Testis (tissue), 5 donors: ENCODE measurements at places on chromosomes 6 and 20.
A peak's percentile ranks its signal among the peaks of the same experiment; 100 is the strongest.

DNA sequence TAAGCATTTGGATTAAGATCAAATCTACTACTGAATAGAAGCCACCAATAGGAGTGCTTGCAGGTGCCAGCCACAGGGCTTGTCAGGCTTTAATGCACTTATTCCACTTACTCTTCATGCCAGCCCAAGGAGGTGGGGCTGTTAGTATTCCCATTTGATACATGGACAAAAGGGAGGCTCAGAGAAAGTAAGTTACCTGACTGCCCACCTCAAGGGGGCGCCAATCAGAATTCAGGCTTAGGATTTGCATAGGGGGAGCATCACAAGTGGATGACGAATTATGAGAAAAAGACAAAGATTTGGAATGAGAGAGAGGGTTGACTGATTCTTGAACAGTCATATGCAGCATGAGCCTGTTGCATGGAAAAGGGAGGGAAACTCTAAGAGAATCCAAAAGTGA lies 188.4 kb upstream of the TSHZ2 start:
- no peak for DNase-seq

DNA sequence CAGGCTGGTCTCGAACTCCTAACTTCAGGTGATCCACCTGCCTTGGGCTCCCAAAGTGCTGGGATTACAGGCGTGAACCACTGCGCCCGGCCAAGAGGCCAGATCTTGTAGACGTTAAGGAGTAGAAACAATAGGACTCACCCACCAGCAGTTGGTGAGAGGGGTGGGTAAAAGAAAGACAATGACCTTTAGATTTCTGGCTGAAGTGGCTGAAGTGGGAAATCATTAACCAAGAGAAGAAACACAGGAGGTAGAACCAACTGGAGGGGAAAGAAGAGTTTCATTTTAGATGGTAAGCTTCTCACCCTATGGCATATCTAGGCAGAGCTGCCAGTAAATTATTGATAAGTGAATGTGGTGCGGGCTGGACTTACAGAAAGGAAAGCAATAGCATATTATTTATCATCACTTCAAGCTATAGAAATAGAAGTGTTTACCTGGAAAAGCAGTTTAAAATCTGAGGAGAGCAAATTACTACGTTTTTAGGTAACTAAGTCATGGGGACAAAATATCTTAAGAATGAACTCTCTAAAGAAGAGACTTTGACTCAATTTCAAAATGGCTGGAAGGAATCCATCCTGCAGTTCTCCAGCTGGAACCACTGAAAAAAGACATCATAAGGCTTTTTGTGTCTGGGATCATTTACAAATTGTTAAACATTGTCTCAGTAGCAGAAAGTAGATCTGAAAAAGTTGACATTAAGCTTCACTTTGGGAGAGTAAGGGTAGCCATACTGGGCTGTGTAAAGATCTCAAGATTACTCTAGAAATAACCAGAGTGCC lies 109.6 kb downstream of the ALDH8A1 start:
- no peak for DNase-seq

- DNase-seq, result peak; percentile 42
These were observed 4.9 kb upstream of the DLL1 start for GRCh38 chr6:170295510-170296422.

DNA sequence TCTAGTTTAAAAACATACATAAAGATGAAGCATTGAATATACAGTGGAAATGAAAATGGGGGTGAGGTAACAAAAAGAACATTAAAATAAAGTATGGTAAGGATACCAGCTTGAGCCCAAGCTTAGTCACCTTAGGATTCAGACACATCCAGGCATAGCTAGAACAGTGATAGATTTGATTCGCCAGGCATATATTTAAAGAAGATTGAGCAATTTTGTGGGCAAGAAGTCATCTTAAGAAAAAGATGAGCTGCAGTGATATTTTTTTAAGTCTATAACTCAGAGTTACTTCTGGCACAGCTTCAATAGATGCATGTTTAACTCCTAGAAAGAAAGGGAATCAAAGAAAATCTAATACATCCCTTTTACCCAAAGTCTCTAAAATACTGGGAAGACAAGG lies 97.9 kb downstream of the BMP5 start:
- no peak for DNase-seq

DNA sequence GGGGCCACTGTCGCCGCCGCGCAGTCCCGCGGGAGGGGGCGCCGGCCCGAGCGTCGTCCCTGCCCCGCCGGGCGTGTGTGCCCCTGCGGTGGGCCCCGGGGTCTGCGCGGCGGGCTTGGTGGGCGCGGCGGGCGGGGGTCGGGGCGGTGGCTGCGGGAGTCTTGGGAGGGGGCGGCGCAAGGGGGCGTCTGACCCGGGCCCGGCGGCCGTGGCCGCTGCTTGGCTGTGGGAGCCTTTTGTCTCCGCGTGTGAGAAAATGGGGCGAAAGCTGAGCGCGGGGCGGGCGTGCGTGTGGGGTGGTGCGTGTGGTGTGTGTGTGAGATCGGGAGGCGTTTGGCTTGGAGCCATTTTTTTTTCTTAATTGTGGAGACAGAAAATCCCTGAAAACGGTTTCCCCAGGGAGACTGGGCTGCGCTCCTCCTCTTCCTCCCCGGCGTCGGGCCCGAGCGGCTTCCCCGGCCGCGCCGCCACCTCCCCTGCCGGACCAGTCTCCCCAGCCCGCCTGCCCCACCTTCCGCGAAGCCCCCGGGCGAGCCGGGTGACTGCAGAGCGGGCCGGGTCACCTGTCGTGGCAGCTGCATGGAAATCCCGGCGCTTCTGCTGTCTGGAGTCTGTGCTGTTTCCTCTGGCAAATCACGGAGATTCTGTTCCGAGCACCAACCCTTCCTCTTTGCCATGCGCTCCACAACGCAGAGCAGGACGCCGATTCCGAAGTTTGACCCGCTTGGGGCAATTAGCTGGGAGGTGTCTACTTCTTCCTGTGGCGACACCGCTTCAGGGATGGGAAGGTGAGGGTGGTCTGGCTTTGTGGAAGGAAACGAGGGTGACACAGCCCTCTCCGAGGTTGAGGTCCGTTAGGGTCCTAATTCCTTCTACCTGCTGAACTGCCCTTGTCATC lies 64.4 kb downstream of the GTF2H5 start:
- DNase-seq, result peak; percentile 68

DNA sequence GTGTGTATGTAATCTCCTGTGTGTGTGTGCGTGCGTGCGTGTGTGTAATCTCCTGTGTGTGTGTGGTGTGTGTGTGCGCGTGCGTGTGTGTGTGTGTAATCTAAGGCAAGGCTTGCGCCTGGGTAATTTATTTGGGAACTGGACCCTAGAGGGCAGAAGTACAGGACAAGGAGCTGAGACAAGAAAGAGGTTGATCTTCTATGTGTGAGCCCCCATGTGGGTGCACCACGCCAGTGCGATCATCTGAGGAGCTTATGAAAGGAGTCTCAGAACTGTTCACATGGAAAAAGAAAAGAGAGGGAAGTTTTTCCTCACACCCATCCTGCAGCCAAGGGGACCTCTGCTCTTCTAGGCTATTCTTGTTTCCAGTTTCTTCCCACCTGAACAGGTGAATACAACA lies 220.1 kb upstream of the GGTLC1 start:
- DNase-seq, result no peak

DNA sequence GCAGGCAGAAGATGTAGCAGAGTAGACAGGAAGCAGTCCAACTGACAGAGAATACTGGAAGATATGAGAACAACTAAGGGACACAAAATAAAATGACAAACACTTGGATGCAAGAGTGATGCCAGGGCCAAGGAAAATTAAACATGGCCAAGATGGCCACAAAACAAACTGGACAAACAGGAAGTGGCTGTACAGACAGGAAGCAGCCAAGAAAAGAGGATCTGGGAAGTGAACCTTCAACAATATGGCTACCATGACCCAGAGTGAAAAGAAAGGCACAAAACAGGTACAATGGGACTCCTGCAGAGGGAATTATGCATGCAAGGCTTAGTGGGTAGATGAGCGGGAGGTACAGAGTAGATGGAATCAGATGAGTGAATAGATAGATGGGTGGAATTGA lies 29.1 kb downstream of the HLA-DPB1 start:
- no peak for DNase-seq

- no peak for DNase-seq
These were observed 52.7 kb downstream of the LHFPL5 start for GRCh38 chr6:35857853-35858252.

- no peak for DNase-seq
These were observed 87.9 kb downstream of the UNC5CL start for GRCh38 chr6:40950986-40951698.

DNA sequence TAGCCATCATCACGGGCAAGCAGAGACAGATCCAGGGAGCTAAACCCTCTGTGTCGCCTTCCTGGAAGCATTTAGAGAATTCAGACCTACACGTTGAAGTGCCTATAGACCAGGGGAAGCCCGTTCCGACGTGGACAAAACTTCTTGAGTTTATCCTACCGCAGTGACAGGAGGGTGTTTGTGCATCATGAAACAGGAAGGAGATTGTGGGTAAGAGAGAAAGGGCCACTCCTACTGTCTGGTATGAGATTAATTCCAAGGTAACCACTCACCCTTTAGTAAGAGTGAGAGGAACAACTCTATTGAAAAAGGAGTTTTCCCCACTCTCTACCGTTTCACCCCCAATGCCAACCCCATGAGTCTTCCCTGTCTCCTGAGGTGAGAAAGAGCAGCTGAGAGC lies 133.7 kb downstream of the TFAP2C start:
- DNase-seq, result no peak

DNA sequence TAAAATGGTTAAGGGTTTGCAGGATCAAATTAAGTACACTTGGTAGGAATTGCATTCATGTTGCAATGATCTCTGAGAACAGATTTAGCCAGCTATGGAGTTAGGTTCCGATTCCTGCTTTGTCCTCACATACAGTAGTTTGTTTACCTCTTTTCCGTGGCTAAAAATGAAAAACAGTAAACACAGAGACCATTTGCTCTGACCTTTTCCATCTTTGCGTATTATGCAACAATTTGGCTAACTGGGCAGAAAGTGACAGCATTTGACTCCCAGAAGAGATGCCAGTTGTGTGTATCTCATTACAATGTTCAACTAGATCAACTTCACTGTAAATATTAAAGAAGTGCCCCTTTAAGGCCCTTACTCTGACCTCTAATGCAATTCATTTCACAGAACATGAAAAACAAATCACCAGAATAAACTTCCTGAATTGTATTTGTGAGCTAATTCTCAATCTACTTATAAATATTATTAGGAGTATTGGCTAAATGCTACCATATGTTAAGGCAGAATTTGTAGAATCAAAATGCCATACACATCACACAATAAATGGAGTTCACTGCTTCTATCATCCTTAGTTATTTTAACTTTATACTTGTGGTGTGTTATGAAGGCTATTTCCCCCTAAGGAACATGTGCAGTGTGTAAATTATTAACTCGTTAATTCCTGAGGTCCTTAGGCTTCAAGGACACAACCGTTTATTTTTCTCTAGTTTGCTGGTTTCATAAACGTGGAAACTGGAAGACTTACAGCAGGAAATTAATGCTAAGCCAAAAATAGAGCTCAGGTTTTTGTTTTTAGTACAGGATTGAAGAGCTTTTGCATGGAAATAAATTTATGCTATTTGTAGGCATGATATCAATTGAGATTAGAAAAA lies 380.7 kb upstream of the CITED2 start:
- no peak for DNase-seq
